ENCODE measurements at places on chromosomes 2 and 18. TPM values are rescaled to one million over a fixed set of nuclear protein-coding genes. Genes with fewer than 3 reads are reported as not detected.

DNA sequence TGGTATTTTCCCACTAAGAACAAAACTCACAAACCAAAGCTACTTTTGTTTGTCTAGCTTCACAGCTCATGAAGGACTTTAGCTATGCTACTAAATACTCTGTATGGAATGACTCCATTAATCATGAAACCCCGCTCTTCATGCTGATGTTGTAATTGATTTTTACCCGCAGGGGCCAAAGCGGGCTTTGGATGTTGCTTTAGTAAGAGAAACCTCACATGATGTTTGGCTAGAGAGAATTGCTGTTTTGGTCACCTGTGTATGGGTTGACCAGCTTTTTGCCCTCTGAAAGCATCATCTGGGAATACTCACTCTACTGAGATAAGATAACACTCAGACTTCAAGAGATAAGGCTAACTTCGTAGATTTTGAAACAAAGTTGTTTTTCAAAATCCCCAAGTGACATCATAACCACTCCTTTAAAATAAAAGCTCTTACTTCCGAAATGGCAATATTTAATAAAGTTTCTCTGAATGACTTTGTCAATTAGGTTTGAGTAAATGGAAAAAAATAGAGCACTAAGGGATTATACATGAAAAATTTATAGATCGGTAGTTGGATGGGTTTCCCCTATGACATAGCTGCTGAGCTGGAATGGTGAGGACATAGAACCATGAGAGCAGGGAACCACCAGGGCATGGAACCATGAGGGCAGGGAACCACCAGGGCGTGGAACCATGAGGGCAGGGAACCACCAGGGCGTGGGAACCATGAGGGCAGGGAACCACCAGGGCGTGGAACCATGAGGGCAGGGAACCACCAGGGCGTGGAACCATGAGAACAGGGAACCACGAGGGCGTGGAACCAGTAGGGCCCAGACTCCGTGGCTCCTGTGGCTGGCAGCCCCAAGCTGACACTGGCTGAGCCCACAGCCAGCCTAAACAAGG is 31.9 kb downstream of the ACKR3 start:
- no peak for DNase-seq

DNA sequence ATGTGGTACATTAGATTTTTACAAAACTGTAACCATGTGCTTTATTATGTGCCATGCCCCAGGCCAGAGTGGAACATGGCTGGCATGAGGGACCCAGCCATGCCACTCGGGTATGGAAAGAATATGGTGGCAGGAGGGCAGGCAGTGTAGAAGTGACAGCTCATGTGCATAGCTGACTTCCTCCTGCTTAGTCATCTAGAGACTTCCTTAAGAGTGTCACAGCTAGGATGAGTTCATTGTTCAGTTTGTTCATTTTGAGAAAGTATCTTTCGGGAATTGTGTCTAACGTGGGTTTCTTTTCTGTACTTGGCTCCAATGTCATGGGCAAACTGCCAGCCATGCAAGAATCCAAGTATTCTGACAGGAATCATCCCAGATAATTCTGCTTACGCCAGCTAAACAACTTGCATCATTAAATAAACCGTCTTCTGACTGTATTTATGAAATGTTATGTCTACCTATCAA is 94.3 kb upstream of the ITGB6 start:
- DNase-seq: no peak

The ALPP gene
- 6.0 TPM for total RNA-seq

DNA sequence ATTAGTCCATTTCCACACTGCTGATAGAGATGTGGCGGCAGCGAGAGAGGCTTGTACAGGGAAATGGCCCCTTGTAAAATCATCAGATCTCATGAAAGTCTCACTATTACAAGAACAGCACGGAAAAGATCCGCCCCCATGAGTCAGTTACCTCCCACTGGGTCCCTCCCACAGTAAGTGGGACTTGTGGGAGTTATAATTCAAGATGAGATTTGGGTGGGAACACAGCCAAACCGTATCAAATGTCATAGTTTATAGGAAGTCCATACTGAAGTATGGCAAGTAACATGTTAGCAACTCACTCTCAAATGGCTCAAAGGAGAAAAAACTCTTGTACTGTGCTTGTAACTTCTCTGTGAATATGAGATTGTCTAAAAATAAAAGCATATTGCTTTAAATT is 56.1 kb downstream of the FARP2 start:
- DNase-seq: no peak

- DNase-seq: no peak
Observed at GRCh38 chr2:217076657-217077232, 216.9 kb upstream of the TNP1 start.

The MC2R gene
- not detected for total RNA-seq

GRCh38 chr2:176079831-176080539 is 3.8 kb downstream of the EVX2 start:
- DNase-seq: no peak

DNA sequence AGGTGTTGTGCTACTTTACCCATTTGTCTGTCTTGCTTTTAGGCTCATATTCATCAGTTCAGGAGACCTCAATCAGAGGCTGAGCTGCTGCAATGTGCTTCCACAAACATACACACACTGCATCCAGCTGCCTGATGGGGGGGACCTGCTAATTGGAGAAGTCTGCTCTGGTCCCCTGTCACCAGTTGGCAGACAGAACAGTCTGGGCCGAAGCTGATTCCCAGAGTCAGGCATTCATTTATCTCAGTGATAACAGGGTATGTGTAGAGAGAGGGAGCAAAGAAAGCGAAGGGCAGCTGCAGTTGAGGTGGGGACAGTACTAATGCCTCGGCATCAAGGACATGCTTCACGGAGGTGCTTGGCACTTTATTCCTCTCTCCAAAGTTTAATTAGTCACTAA is 584.3 kb upstream of the PIK3C3 start:
- DNase-seq: no peak

DNA sequence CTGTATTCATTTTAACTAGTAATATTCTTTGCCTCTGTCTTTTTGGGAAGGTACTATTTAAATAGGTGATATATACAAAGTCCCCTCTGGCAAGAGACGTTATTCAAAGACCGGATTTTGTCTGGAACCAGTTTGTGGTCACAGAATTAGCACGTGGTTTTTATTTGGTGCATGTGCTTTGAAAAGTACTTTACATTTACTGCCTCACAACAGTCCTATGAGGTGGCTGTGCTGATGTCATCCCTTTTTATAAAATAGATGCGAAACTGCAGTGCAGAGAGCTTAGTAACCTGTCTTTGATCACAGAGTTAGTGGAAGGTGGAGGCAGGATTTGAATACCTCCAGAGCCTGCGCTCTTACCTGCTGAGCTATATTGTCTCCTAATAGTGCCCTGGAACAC is 4.0 kb downstream of the LPIN1 start:
- DNase-seq: no peak

The IHH gene
- 0.71 TPM for total RNA-seq

DNA sequence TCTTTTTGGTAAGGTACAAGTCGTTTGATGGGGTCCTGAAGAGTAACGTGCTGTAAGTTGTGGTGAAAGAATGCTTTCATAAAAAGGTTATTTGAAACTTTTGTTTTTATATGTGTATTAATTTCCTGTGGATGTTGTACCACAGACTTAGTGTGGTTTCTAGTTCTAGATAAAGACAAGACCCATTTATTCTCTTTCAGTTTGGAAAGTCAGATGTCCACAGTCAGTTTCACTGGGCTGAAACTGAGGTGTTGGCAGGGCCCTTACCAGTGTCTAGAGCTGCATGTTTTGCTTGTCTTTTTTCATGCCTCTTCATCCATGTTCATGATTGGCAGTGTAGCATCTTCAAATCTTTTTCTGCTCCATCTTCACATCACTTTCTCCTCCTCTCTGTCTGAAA is 22.1 kb upstream of the DOCK10 start:
- no peak for DNase-seq

DNA sequence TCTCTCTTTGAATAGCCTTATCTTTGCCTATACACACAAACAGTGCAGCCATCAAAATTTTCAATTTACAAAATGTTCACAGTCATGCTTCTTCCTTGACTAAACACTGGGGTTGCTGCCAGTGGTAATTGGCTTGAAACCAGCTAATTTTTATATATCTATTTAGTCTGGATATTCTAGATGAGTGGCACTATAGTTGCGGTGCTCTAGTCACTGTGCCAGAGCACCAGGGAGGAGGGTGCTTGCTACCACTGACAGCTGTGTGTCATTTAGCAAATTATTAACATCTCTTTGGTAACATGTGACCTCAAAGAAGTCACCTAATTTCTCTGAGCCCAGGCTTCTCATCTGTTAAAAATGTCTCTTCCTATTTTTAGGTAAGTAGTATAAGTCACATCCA is 130.4 kb downstream of the MEIS1 start:
- DNase-seq: no peak

The IWS1 gene
- total RNA-seq: 36.7 TPM

- no peak for DNase-seq
Observed at GRCh38 chr2:61774351-61774750, 79.5 kb downstream of the FAM161A start.

The SLC9A4 gene
- not detected for total RNA-seq

DNA sequence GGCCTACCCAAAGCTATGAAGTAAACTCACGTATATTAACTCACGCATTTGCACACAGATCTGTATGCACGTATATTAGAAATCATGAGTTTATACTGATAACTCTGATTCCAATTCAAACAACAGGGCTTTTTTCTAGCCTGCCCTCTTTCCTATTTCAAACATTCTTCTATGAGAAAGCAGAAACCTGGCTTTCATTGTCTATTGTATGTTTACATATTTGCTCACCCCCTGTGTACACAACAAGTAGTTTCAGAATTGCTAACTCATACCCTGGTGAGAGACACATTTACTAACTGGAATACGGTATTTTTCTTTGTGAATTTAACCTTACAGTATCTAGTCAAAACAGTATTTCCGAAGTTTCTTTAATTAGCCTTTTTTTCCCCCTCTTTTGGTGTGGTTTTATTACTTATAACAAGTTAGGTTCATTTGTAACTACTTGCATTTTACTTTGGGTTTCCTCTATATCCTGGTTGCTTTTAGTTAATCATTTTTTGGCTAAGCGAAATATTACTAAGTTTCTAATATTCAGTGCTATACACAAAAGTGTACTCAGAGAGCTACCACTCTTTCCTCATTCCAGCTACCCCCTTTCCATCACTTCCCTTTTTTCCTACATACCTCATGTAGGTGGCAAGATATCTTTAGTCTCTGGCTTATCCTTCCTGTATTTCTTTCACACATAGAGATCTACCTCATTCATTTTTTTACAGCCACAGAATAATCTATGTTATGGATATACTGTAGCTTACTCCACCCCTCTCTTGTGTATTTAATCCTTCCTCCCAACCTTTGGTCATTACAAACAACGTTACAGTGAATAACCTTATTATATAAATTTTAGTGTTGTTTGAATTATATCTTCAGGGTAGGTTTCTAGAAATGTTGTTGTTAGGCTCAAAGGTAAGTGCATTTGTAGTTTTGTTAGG is 112.7 kb upstream of the BCL2L11 start:
- no peak for DNase-seq

Data from lower lobe of right lung (tissue), 2 donors.